Central memory CD4-positive, alpha-beta T cell (primary cell): ENCODE measurements at places on chromosomes 1 and 21.

DNA sequence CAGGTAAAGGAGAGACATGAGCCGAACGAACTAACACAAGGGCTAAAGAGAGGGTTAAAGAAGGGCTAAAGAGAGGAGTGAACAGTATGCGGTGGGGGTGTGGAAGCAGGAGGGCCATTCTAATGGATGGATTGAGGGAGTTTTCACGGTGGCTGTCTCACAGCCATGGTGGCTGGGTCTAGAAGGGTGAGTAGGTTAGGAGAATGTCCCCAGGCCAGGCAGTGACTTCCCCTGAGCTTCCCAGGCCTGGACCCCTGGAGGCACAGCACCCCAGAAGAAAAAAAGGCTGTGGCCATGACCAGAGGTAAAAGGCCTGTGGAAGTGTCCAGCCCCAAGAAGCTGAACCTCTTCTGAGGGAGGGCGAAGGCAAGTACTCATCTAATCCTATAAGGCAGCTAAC is 3.6 kb downstream of the FNDC5 start:
- DNase-seq = no peak

DNA sequence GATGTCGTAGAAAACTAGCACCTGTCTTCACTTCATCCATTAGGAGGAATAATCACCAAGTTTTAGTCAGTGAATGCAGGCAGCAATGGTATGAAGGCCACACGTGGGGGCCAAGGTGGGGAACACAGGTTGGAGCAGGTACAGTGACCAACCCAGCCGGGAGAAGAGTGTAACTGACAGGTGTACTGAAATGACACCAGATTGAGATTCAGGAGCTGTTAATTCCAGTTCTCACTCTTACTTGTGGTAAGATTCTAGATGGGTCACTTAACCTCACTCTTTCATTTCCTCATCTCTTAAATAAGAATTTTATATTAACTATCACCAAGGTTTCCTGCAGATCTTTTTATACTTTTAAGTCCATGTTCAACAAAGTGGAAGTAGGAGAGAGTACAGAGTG is 206.2 kb upstream of the PTBP2 start:
- no peak for DNase-seq

GRCh38 chr1:84163123-84163931 is 19.3 kb downstream of the PRKACB start:
- DNase-seq = no peak

- no peak for DNase-seq
These were observed 113.1 kb upstream of the COL6A1 start for GRCh38 chr21:45868488-45868887.

DNA sequence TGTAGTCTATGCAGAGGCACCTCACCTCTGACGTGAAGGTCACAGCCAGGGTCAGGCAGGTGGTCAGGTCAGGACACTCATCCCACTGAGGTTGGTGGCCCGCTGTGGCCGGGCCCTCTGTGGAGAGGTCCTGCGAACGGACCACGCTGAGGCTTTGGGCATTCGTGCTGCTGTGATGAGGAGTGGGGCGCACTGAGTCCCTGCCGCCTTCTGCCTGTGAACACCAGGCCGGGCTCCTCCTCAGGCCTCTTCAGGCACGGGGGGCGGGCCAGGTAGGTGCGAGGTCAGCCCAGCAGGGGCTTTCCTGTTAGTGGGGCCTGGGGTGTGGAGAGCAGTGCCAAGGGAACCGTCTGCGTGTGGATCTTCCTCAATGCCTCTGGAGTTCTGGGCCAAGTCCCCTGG is 39.0 kb downstream of the COQ8A start:
- no peak for DNase-seq

- peak; percentile 70 for DNase-seq
These were observed 15.8 kb upstream of the S100A11 start for GRCh38 chr1:152052606-152053005.

DNA sequence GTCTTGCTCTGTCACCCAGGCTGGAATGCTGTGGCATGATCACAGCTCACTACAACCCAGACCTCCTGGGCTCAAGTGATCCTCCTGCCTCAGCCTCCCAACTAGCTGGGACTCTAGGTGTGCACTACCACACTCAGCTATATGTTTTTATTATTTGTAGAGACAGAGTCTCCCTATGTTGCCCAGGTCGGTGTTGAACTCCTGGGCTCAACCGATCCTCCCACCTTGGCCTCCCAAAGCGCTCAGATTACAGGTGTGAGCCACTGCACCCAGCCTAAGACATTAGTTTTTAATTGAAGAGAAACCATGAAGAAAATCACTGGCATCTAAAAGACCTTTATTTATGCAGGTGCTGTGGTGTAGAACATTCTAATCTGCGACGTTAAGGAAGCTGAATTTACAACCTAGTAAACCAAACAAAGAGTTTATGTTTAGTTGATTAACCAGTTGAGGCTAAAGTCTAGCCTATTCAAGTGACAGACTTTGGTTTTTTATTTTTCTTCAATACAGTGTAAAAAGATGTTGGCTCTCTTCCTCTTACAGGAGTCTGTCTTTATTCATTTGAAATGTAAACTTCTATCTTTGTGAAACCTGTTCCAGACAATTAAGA is 52.5 kb upstream of the NBL1 start:
- DNase-seq = no peak

DNA sequence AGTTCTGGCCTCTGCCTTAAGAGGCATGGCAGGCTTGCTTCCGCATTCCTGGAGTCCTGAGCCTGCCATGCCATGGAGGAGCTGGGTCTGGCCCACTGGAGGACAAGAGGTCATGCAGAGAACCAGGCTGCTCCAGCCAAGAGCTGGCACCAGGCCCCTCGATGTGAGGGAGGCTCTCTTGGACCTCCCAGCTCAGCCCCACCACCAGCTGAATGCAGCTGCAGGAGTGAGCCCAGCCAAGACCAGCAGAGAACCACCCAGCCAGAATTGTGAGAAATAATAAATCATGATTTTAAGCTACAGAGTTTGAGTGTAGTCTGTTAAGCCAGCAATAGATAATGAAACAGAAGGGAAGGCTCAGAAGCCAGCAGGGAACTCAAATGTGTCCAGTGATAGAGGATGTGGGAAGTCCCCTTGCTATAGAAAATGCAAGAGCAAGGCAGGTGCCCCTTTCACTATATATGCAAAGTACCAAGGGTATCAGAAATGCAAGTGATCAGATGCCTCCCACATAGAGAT is 118.4 kb downstream of the HIVEP3 start:
- DNase-seq = no peak

DNA sequence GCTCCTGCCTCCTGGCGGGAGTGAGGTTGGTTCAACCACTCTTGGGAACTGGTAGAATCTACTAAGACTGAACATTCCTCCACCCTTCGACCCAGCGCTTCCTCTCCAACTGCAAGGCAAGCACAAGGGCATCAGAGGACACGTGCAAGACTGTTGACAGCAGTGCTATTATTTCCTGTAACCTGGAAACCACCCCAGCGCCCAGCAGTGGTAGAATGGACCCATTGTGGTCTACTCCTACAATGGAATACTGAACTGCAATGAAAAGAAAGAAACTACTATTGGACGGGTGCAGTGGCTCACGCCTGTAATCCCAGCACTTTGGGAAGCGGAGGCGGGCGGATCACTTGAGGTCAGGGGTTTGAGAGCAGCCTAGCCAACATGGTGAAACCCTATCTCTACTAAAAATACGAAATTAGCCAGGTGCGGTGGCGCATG is 33.0 kb upstream of the TARDBP start:
- DNase-seq = no peak

- no peak for DNase-seq
These were observed 67.8 kb downstream of the NTMT2 start for GRCh38 chr1:170213596-170213995.

- DNase-seq = no peak
These were observed 1.6 kb upstream of the IRF6 start for GRCh38 chr1:209807509-209807908.

DNA sequence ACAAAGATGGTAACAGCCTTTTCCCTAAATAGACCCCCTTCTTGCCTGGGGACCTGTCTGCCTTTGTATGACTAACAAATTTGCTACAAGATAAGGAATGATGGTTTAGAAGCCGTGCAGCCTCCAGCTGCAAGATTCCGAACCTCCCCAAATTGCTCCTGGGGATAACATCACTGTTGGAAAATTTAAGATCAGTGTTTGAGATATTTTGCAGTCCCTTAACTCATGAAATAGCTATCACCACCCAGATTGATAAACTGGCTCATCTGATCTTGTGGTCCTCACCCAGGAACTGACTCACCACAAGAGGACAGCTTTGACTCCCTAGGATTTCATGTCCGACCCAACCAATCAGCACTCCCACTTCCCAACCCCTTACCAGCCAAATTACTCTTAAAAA is 254.7 kb downstream of the USH2A start:
- no peak for DNase-seq

DNA sequence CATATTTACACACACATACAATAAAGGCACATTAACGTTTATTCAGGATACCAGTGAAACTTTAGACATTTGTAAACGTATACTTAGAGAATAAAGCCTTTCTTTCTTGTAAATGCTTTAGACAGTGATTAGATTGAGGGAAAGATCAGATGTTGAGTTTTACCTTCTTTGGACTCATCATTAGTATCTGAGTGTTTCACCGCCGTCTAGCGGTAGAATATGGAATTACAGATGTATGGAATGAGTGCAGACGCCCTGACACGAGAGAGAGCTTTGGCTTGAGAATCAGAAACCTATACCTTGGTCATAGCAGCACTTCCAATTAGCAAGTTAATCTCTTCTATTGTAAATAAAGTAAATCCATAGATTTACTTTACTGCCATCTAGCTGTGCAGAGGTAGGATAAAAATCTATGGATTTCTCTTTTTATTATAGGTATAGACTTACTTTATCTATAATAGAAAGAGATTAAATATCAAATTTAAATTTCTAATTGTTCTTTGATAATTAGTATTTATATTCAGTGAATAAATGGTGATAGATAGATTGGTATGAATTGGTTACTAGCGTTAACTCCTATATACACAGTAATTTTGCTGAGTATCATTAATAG is 12.6 kb downstream of the FLG2 start:
- DNase-seq = peak; percentile 47

- peak; percentile 27 for DNase-seq
These were observed 917 bp downstream of the STX12 start for GRCh38 chr1:27773826-27774445.

GRCh38 chr1:100921110-100921706 is 25.3 kb downstream of the SLC30A7 start:
- DNase-seq = peak; percentile 47

DNA sequence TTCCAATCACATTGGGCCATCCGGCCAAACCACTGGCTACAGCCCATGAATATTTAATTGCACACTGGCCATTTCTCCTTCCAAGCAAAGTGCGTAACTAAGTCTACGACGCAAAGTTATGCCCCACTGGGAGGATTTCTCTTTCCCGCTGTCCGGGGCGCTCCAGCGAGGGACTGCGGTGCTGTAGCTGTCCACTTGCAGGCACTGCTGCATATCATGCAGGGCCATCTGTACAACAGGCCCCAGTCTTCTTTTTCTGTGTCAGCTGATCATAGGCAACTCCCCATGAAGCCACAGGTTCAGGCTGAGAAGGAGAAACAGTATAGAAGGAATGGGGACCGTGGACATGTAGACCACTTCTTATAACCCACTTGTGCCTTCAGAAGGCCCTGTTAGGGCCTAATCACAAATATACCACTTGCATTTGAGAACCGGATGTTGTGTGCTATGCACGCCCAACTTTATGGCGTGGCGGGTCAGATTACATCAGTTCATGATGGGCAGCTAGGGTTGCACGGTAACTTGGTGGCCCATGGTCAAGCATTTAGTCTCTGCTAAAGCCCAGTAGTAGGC is 58.0 kb downstream of the ADSS2 start:
- DNase-seq = no peak

DNA sequence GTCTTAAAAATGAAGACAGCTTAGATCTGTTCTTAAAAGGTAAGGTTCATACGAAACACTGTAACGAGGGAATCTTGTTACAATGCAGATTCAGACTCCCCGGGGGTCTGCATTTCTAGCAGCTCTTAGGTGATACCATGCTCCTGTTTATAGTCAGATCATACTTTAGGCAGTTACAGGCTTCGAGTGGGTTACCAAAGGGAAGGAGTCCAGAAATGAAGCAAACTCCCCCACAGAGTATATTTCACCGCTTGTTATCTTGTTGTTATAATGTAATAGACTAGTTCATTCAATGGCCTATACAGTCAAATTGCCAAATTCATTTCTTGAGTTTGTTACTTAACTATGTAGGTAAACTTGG is 601.1 kb downstream of the USP25 start:
- DNase-seq = no peak

DNA sequence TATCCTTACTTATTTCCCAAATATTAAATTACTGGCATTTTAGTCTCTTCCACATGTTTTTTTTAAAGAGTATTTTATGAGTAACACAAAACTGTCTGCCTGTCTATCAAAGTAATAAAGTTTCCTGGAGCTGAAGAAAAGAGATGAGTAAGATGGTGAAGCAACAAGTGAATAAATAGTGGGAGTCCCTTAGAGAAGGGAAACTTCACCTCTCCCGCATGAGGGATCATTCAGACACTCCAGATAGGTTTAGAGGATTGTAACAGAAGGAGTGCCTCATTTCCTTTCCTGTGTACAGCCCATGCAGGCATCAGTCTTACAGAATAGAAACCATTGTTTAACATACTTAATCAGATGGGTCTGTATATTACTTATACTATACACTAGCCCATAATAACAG is 205.7 kb downstream of the USP25 start:
- no peak for DNase-seq

- no peak for DNase-seq
These were observed 69.5 kb downstream of the DNM3 start for GRCh38 chr1:171910786-171911185.

DNA sequence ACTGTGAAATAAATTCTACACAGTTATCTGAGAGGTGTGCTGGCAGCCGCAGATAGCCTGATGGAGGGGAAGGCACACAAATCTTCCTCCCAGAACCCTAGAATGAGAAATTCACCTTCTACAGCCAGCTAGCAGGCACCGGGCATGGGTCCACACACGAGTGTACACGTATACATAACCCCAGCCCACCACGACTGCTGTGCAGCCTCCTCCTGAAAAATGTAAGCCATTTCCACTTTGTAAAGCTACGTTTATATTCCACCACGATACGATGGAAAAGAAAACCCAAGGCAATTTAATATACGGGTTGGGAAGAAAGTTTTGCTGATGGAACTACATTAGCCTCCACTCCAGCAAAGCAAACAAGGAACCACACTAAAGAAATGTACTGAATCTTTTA is 1.8 kb downstream of the BTG3 start:
- DNase-seq = no peak

- no peak for DNase-seq
These were observed 172.6 kb downstream of the CHRM3 start for GRCh38 chr1:239558991-239559390.

- DNase-seq = no peak
These were observed 506.3 kb downstream of the LMO4 start for GRCh38 chr1:87834941-87835340.
